Stimulated activated effector memory CD8-positive, alpha-beta T cell treated with anti-CD3 and anti-CD28 coated beads, Interleukin-12 subunit alpha, Interleukin-12 subunit beta, amount 100 ng/mL, for 72 hours (primary cell): ENCODE measurements at places on chromosomes 7 and 10.
A peak's percentile ranks its signal among the peaks of the same experiment; 100 is the strongest.

- no peak for DNase-seq
Measured at GRCh38 chr10:133276100-133276434, 601 bp downstream of the ADAM8 start.

GRCh38 chr7:45295222-45295621 lies 137.6 kb downstream of the RAMP3 start:
- DNase-seq: no peak

DNA sequence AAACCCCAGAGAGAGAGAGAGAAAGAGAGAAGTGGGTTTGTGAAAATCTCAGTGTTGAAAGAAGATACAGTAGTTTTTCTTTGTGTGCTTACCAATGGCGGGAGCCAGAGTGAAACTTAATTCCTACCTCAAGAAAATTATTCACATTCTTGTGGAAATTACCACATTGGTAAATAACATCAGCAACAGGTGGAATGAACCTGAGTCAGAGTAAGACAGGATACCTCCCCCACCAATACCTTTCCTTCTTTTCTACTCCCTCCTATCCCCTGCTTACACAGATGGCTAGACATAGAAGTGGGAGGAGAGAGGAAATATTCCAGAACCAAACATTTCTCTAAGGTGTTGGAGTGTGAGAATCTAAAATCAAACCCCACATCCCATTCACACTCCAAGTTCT lies 793.9 kb downstream of the SORCS3 start:
- no peak for DNase-seq

GRCh38 chr10:83214136-83214535 lies 925.2 kb upstream of the GHITM start:
- DNase-seq: no peak

- no peak for DNase-seq
Measured at GRCh38 chr7:66640802-66641525, 12.3 kb downstream of the KCTD7 start.

DNA sequence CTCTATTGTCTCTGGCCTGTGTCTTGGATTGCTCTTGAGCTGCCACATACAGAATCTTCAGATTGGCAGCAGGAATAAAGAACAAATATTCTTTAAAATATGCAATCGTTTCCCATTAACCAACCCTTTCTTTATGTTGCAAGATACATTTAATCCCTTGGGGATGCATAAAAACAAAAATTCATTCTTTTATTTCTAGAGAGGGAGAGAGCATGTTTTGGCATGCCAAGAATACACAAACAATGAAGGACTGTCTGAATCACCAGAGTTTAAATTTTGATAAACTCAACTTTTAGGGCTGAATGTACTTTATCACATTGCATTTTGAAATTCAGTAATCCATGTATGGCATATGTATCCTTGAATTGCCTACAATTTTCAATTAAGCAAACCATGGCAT lies 154.3 kb upstream of the SEMA3D start:
- DNase-seq: no peak

GRCh38 chr10:58765910-58766309 lies 253.2 kb downstream of the BICC1 start:
- no peak for DNase-seq

- DNase-seq: no peak
Measured at GRCh38 chr10:108582387-108582786, 1340.9 kb downstream of the XPNPEP1 start.

DNA sequence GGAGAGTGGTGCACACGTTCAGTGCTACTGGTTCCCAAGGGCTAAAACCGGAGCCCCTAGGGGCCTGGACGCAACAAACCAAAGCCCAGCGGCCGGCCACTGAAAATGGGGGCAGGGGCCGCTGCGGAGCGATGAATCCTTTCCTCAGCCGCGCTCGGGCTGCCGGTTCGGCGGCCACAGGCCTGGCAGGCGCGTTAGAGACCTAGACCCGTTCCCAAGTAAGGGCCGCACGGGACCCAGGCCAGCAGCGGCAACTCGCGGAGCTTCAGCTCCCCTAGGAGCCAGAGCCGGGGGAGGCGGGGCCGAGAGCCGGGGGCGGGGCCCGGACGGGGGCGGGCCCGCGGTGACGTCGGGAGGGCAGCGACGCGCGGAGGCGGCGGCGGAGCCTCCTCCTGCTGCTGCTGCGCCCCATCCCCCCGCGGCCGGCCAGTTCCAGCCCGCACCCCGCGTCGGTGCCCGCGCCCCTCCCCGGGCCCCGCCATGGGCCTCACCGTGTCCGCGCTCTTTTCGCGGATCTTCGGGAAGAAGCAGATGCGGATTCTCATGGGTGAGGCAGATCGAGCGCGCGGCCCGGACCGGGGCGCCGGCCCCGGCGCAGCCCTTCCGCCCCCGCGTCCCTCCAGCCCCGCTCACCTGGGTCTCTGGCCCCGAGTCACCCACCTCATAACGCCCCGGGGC lies at the start of gene ARF5:
Gene ARF5, plus strand, starts transcription at position 393 of the 678 bp plus-strand sequence. Its CDS starts 88 bp downstream, at position 481.
- DNase-seq: peak; percentile 89

GRCh38 chr10:21340331-21340730 lies 185.2 kb downstream of the SKIDA1 start:
- no peak for DNase-seq

GRCh38 chr7:44187636-44188416 lies 1.4 kb downstream of the GCK start:
- no peak for DNase-seq

- no peak for DNase-seq
Measured at GRCh38 chr7:78521961-78522360, 723.4 kb downstream of the PHTF2 start.

DNA sequence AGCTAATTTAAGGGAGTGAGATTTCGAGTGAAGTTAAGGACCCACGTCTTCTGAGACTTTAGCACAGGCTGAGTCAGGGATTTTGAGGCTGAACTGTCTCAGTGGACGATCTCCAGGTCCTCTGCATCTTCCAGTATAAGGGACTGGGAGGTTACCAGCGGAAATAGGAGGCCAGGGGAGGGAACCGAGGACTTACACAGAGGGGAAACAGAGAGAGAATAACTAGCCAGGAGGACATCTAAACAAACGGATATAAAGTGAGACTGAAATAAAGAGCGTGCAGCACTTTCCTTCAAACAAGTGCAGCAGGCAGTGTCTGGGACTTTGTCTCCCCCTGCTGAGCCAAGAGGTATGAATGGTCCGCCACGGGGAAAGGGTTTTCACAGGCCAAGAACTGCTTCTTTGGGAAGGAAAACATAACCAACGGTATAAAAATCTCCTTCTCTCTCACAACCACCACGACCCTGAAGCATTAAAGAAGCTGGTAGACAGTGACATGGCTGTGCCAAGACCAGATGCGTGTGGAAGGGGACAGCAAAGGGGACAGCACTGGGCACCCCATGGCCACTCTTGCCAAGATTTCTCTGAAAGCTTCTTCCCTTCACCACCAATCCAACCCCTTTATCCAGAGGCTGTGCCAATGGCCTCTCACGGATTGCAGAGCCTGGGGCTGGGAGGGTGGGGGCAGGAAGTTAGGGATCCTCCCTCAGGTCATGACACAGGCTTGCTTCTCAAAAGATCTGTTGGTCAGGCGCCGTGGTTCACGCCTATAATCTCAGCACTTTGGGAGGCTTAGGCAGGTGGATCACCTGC lies 72.0 kb downstream of the SLC37A3 start:
- DNase-seq: peak; percentile 24

DNA sequence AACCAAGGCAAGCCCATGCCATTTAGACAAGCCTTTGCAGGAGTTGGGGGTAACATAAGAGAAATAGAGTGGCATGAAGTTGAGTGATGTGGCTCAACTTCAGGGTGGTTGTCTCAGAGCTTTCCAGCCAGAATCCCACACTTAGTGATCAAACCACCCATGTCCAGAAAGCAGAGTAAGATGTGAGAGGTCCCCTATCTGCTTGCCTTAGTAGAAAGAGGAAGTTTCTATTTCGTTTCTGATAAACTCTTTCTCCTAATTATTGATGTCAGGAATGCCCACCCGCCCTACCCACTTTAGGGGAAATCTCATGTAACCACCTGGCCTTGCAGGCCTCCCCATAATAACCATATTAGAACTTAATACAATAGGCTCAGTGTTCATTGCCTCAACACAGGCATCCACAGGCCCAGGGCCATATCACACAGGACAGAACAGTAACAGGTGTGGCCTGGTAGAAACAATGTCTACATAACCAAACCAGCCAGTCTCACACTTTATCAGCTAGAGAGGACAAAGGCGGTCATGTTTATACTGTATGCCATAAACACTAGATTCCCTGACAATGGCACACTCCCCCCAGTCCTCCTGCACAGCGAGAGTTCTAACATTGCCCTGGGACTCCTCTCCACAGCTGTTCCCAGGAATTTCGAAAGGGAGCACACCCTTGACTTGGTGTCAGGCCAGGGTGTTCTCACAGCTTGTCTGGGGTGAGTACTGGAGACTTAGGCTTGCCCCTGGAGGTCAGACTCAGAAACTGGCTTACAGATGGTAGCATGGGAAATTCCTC lies 364.4 kb downstream of the CXCL12 start:
- DNase-seq: no peak

GRCh38 chr10:46541017-46541661 lies 15.3 kb downstream of the GPRIN2 start:
- DNase-seq: no peak

DNA sequence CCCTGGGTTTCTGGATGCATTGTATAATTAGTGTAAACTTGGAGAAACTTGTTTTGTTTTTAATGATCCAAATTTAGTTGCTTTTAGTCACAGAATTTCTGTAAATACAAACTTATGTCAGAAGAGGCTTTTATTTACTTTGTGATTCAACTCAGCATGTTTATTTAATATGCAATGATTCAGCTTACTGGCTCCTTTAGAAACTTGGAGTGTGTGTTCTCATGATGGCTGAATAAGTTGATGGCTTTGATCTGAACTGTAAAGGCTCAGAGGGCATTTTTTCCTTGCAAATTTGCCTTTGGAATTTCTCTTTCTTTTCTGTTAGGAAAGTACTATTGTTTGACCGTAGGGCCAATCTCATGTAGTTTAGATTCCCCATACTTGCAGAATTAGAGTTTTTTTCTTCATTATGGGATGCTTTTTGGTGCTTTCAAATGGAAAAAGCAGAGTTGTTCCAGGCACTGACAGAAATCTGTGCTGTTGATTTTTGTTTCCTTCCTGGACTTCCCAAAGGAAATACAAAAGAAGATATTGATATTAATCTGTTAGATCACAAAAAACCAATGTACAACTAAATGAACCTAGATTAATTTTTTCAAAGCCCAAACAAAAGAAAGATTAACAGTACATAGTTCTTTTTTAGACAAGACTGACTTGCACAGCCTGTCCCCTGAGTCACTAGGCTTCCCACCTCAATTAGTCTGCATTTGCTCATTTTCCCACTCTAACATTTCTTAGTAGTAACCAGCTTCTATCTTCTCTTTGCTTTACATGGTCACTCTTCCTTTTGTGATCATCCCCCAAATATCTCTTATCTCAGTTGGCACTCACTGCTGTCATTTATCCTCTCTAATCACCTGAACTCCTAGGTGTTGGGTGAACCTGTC lies 96.8 kb upstream of the AGR3 start:
- DNase-seq: no peak

DNA sequence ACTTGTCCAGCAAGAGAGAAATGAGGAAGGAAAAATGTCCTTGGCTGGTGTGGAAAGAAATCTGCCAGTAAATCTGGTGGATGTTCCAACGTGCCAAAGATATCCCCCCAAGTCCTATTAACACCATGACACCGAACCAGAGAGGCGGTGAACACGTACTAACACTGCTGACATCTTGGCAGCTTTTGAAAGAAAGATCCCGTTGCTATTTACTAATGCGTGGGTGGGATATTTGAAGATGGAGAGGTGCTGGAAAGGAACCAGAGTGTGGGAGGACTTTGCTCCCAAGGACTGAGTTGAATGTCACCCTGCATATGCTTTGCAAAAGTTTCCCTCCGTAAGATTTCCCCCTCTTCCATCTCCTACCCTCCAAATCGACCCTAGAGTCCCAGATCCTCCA lies 7.9 kb downstream of the CCDC3 start:
- no peak for DNase-seq

- no peak for DNase-seq
Measured at GRCh38 chr10:74677951-74678350, 148.4 kb upstream of the KAT6B start.

DNA sequence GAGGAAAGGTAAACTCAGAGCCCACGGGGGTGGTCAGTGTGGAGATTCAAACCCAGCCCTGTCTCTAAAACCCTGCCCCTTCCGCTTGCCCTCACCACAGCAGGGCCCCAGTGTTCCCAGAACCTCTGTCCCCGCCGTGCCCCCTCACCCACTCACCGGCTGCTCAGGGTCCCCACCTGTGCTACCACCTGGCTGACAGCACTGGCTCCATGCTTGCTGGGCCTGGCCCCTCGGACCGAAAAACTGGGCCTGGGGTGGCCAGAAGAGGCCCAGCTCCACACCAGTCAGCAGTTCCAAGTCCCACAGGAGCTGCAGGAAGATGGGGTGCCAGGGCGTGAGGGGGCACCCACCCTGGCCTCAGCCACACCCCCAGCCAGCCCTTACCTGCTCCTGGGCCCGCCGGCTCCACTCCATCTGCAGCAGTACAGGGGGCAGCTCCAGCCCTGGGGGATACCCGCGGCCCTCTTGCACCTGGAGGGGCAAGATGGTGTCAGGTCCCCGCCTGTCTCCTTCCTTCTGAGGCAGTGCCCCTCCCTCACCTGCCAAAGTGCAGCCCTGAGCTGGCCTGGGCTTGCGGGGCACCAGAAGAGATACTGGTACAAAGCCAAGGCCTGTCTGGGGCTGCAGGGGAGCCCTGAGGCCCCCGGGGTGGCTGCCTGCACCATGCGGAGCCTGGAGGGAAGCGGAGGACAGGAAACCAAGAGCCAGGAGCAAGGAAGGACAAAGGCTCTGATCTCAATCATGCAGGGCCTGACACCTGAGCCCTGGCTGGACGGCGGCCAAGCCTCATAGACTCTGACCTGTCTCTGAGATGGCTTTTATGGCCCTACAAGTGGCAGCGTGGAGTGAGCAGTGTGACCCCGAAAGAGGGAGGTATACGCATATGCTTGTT lies 11.7 kb downstream of the ATP6V1F start:
- DNase-seq: no peak

- no peak for DNase-seq
Measured at GRCh38 chr10:95558593-95559320, 2.4 kb downstream of the SORBS1 start.

- DNase-seq: no peak
Measured at GRCh38 chr7:44366986-44367385, 41.6 kb upstream of the CAMK2B start.

- DNase-seq: no peak
Measured at GRCh38 chr10:132298038-132298881, 9.5 kb downstream of the STK32C start.

- DNase-seq: no peak
Measured at GRCh38 chr10:129882291-129883010, 81.6 kb downstream of the EBF3 start.

- no peak for DNase-seq
Measured at GRCh38 chr10:14772399-14772798, 2.3 kb downstream of the FAM107B start.

GRCh38 chr10:98384531-98385133 lies 30.4 kb downstream of the PYROXD2 start:
- no peak for DNase-seq

- DNase-seq: no peak
Measured at GRCh38 chr10:133394801-133395221, 854 bp downstream of the MTG1 start.

DNA sequence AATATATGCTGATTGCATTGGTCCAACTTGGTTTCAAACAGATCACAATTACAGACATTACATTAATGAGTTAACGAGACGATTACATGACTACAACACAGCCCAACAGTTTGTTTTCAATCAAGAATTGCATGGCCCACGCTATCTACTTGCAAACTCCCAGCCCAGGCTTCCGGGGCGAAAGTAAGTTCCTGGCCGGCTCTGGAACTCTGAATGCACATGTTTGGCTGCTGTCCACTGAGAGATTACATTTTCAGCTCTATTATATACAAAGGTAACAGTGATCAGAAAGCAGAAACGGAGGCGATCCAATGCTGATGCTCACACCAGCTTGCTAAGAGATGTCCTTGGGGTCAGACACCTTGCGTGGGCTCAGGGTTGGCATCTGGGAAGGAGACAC lies 206.3 kb downstream of the FANK1 start:
- DNase-seq: no peak
